ENCODE measurements at places on chromosomes 5 and 9.

DNA sequence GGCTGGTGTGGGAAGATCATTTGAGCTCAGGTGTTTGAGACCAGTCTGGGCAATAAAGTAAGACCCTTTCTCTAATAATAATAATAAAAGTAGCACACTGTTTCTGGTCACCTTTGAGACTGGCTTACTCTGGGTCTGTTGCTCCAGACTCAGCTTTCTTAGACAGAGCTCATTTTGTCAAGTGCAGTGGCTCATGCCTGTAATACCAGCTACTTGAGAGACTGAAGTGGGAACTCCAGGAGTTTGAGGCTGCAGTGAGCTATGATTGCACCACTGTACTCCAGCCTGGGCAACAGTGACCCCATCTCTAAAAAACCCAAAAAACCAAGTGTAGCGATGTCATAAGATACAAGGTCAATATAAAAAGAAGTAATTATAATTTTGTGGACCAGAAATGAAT is 36.4 kb upstream of the RNU6ATAC start:
- no peaks in the 10 kb centered on the region for H3K36me3 ChIP-seq
- peaks cover 74% of the 10 kb centered on the region for H3K27me3 ChIP-seq
- H3K4me3 ChIP-seq, result no peak overlapping the region
- DNase-seq, result no peak

DNA sequence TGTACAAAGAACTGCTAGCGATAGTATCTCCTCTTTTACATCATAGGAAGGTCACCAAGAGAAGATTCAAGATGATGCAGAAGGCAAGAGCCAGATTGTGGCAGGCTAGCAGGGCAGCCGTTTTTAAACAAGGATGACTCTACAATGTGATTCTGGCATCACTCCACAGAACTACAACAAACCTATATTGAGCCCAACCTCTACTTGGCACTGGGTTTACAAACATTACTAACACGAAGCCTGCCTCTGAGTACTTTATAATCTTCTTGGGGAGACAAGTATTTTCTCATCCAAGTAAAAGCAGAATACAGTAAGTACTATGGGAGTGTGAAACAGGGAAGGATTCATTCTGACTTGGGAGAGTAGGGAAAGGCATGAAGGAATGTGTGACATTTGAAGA is 448.6 kb downstream of the ZNF608 start:
- DNase-seq, result no peak
- H3K27me3 ChIP-seq, result no peaks in the 10 kb centered on the region
- no peak overlapping the region for H3K27ac ChIP-seq

DNA sequence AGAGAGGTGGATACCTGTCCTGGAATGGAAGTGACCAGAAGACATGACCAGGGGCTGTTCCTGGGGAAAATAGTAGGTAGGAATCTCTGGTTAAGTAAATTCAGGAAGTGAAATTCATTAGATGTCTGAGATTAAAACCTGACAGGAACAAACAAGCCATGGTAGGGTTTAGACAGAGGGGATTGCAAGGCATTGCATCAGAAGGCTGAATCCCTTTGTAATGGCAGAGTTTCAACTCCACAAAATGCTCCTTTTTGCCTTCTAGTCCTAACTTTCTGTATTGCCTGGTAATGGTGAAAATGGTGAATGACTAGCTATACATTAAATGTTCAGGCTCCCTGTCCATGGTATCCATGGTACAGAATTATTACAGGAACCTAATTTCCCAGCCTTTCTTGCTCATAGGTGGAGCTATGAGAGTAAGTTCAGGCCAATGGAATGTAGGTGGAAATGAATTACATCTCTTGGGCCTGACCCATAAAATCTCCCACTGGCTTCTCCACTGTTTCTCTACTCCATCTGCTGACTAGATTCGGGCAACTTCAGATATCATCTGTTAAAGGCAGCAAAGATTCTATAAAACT is 113.4 kb upstream of the CNTLN start:
- H3K27me3 ChIP-seq, result no peaks in the 10 kb centered on the region
- DNase-seq, result no peak
- no peaks in the 10 kb centered on the region for H3K4me1 ChIP-seq
- no peak overlapping the region for H3K27ac ChIP-seq

- no peaks in the 10 kb centered on the region for H3K36me3 ChIP-seq
- no peak for DNase-seq
- H3K27me3 ChIP-seq, result no peaks in the 10 kb centered on the region
Measured at GRCh38 chr9:116370556-116370955, 217.0 kb downstream of the PAPPA start.

DNA sequence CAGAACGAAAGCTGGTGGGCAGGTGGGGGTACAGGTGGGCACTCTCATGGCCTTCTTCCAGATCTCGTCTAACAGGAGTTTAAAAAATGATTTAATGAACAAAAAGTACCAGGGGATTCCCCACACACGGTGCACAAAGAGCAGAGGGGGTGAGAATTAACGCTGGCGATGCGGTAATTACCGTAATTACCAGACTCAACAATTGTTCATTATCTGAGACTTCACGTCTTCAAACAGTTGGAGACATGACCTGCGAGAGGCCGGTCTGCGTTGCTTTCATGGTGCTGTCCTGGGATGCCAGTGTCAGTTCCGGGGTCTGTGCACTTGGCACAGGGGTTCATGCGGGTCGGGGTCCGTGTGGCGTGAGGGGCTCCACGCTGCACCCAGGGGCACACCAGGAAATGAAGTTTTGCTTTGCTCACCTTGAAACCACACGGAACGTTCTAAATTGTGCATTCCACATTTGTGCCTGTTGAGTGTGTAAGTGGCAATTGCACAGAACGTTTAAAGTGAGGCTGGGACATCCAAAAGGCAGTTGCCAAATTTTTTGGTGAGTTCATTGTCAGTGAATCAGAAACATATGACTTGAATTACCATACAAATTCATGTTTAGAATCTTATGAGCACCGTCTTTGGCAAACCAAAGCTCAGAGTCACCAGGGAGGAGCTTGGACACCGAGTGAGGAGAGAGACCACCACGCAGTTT is 256.4 kb upstream of the IRX1 start:
- H3K36me3 ChIP-seq, result no peaks in the 10 kb centered on the region
- H3K27ac ChIP-seq, result no peak overlapping the region
- H3K4me1 ChIP-seq, result no peaks in the 10 kb centered on the region
- DNase-seq, result no peak

Measured in MM.1S (cell line).